Kidney tubule cell (primary cell): ENCODE measurements at places on chromosomes 1 and 21.

DNA sequence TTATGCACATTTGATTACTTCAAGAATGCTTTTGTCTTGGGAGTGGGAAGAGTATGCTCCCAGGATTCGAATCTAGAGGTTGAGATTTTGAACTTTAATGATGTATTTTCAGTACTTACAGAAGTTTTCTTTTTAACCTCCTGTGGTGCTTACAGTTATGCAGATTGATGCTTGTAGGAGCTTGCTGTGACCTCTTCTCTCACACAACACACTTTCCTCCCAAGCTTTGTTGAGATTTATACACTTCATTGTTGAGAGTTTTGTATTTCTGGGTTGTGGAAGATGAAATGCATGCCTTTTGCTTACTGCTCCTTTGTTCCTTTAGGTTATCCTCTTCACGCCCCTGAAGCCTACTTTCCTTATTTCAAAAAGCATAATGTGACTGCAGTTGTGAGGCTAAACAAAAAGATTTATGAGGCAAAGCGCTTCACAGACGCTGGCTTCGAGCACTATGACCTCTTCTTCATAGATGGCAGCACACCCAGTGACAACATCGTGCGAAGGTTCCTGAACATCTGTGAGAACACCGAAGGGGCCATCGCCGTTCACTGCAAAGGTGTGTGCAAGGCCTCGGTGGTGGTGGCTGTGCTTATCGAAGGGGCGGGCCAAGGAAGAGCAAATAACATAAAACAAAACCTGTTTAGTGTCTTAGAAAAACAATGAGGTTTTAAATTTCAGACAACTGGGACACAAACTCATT lies 75.5 kb upstream of the GPR88 start:
- no peak for DNase-seq

- DNase-seq: no peak
Observed at GRCh38 chr1:63859480-63860275, 85.9 kb downstream of the ROR1 start.

- no peak for DNase-seq
Observed at GRCh38 chr21:19776076-19776475, 1222.1 kb upstream of the NCAM2 start.

DNA sequence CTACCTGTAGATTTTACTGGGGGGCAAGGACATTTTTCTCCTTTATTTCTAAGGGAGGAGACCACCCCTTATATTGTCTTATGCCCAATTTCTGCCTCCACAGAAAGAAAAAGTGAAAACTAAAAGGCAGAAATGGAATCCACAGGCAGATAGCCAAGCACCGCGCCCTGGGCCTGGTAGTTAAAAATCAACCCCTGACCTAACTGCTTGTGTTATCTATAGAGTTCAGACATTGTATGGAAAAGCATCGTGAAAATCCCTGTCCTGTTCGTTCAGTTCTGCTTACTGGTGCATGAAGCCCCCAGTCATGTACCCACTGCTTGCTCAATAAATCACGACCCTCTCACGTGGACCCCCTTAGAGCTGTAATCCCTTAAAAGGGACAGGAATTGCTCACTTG lies 33.7 kb upstream of the IL6R start:
- no peak for DNase-seq

GRCh38 chr1:234544087-234544579 lies 65.2 kb upstream of the TARBP1 start:
- peak; percentile 91 for DNase-seq

DNA sequence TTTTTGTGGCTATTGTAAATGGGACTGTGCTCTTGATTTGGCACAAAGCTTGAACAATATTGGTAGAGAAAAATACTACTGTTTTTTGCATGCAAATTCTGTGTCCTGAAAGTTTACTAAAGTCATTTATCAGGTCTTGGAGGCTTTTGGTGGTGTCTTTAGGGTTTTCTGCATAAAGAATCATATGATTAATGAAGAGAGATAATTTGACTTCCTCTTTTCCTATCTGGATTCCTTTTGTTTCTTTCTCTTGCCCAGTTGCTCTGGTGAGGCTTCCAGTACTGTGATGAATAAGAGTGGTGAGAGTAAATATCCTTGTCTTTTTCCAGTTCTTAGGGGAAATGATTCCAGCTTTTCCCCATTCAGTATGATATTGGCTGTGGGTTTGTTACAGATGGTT lies 1166.7 kb downstream of the NCAM2 start:
- no peak for DNase-seq

- no peak for DNase-seq
Observed at GRCh38 chr1:97570691-97571090, 350.1 kb downstream of the DPYD start.

DNA sequence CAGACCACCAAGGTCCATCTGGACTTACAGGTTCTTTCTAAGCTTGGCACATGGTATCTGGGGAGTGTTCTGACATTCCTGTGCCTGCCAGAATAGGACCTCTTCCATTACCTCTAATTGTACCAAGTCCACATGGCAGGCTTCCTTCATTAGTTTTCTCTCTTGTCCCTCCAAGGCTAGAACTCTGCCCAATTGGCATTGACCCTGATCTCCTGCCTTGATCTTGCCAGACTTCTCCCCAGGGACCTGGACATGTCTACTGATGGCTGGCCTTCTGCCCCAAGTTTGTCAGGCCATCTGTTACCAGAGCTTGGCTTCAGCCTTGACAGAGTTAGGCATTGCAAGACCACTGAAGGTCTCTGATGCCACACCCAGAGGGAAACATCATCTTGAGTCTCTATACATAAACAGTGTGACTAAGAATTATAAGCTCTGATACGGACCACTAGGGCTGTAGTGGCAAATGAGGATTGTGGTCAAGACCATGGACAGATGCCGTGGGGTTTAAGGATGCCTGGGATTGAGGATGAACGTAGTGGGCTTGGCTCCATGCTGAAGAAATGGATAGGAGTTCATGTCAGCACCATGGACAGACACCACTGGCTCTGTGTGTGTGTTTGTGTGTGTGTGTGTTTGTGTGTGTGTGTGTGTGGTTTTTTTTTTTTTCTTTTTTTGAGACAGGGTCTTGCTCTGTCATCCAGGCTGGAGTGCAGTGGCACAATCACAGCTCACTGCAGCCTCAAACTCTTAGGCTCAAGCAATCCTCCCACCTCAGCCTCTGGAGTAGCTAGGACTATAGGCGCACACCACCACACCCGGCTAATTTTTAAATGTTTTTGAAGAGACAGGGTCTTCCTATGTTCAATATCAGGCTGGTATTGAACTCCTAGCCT lies 19.5 kb upstream of the PSMB2 start:
- DNase-seq: peak; percentile 15

GRCh38 chr1:181514298-181515290 lies 31.3 kb downstream of the CACNA1E start:
- peak; percentile 41 for DNase-seq

GRCh38 chr1:61953076-61953789 lies 211.0 kb downstream of the PATJ start:
- no peak for DNase-seq

- no peak for DNase-seq
Observed at GRCh38 chr1:121458291-121459048, 273.7 kb downstream of the SRGAP2C start.

- no peak for DNase-seq
Observed at GRCh38 chr1:204456826-204457442, 37.7 kb downstream of the PIK3C2B start.

GRCh38 chr1:80278936-80279335 lies 1272.4 kb upstream of the ADGRL4 start:
- no peak for DNase-seq

GRCh38 chr1:37233606-37234005 lies 199.3 kb upstream of the GRIK3 start:
- DNase-seq: no peak

DNA sequence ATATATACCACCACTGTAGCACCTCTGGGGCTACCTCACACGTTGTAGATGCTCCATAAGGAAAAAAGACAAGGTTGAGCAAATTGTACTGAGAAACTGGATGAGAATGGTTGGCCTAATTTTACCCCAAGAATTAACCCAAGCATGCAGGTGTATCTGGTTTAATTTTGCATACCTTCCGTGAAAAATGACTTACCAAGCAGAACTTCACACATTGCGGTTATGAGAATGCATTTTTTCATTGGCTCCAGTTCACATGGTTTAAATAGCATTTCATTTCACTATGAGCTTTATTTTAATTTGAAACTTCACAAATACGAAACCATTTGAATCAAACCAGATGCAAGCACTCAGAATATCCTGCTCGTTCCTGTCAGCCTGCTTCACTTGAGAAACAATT lies 512.2 kb downstream of the LTN1 start:
- DNase-seq: no peak

- DNase-seq: peak; percentile 31
Observed at GRCh38 chr1:25343872-25344271, 5.7 kb downstream of the TMEM50A start.

- DNase-seq: no peak
Observed at GRCh38 chr1:221063651-221064050, 184.4 kb downstream of the HLX start.

DNA sequence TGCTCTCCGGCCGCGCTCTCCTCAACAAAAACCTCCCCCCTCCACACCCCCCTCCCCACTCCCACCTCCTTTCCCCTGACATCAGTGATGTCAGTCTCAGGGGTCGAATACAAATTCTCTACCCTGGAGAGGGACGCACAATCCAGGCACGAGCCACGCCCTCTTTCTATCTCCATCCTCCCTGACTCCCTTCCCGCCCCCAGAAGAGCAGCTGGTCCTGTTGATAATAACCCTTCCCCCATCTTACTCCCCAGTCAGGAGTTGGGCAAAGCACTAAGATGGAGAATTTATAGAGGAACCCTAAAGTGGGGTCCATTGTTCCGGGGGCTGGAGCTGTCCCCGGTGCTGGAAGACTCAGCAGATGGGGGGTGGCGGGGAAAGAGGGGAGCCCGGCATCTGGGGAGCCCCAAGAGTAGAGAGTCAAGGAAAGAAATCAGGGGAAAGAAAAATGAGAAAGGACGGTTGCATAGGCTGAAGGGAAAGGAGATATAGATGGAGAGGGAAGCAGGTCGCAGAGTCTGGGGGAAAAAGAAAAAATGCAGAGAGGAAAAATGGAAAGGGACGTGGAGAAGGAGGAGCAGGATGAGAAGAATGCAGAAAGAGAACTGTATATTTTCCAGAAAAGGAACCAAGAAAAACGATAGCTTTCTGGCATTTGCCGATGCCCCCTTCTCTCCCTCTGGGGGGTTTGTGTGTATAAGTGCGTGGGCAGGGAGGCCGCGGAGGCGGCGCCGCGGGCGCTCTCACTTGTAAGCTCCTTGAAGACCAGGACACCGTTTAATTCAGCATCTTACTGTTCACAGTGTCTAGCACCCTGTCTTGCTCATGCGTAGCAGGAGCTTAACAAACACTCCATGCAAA lies at the start of gene CELF3:
Gene CELF3 (minus strand): TSS at position 33 of the 861 bp plus-strand sequence. CDS start 783 bp downstream, outside the sequence.
- DNase-seq: no peak

DNA sequence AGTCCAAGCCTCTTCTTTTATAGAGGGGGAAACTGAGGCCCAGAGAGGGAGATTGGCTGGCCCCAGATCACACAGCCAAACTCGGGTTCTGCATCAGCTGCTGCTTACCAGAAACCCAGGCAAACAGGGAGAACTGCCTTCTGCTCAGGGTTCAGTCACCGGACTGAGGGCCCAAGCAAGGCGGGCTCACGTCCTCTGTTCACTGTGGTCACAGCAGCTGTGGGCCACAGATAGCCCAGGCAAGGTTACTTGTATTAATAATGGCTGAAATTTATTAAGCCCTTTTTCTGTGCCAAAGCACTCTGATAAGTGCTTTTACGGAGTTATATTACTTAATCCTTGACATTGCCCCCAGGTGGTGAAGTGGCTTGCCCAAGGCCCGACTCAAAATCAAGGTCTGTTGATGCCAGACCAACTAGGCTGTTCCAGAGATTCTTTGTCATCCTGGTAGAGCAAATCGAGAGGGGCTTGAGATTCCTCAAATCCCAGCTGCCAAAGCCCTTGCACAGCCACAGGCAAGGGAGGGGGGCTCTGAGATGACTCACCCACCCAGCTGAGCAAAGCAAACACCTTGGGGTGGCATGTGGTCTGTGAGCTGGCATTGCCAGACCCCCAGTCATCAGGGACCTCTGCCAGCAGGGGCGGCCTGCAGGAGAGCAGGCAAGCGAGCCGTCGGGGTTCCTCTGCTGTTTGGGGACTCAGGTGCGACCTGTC lies 36.5 kb downstream of the EPHB2 start:
- peak; percentile 100 for DNase-seq

DNA sequence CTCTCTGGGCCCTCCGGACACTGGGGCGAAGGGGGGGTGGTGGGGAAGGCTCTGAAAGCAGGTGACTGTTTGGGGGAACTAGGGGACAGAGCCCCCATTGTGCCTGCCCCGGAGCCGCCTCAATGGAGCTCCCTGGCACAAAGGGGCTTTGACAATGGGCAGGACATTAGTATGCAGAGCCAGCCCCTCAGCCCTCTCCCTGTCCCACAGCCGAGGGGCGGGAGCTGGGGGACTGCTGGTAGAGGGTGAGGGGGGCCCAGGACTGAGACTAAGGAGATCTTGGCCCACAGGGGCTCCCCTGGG lies 7.8 kb downstream of the KCNJ10 start:
- no peak for DNase-seq

GRCh38 chr21:29290240-29290639 lies 8.5 kb upstream of the BACH1 start:
- DNase-seq: no peak

DNA sequence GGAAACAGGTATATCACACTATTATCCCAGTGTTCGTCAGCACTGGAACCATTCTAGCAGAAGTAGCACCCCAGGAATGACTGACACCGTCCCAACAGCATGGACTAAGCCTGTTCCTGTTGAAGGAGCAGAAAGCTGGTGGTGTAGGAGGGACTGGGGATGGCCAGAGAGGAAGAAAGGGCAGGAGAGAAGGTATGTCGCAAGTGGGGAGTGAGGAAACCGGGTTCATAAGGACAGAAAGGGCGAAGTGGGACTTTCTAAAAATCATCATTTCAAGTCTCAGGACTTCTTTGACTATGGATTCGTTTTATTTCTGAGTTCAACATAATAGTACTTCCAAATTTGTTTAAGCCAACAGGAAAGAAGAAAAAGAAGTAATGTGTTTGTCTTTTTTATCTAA lies 19.7 kb upstream of the MX1 start:
- DNase-seq: no peak

DNA sequence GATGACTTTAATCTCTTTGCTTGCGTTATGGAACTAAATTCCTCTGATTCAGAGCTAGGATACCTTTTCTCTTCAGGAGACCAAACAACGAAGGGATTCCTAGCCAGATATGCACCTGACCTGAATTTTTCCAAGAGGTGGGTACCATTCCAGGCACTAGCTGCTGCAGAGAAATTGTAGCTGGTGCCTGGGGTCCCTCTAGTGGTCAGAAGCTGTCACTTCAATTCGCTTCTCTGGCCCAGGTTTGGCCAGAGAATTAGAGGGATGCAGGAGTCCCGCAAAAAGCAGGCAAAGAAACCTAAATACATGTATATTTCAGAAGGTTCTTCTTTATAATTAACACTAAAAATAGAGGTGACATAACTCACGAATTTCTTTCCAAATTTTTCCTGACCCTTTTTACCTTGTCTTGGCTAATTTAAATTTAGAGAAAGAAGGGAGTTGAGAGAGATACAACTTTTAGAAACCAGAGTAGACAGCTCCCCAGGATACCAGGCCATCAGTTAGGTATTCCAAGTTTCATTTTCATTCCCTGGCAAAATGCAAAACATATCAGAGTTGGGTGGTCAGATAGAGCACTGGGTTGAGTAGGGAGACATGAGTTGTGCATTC lies 9.6 kb downstream of the ACKR1 start:
- peak; percentile 50 for DNase-seq
